Activated CD8-positive, alpha-beta memory T cell treated with anti-CD3 and anti-CD28 coated beads for 1 hour (primary cell): ENCODE measurements at places on chromosomes 16 and 17.

GRCh38 chr17:81867991-81868673, 3.0 kb downstream of the ARHGDIA start:
- no peak for DNase-seq

DNA sequence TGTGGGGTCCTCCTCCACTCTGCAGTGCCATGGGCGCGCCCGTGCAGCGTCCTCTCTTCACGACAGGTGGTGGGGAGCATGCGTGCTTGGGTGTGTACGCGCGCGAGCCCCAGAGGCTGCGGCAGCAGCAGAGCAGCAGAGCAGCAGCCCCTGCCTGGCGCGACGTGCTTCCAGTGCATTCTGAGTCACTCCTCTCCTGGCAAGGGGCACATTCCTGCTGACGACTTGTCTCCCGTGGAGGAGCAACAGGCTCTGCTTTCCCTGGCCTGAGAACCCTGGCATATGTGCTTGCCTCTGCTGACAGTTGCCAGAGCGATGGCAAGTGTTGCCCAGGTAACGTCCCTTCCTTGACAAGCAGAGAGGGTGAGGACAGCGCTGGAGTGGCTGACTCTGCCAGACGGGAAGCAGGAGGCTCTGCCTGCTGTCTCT, 133.8 kb upstream of the PLCG2 start:
- DNase-seq: no peak

DNA sequence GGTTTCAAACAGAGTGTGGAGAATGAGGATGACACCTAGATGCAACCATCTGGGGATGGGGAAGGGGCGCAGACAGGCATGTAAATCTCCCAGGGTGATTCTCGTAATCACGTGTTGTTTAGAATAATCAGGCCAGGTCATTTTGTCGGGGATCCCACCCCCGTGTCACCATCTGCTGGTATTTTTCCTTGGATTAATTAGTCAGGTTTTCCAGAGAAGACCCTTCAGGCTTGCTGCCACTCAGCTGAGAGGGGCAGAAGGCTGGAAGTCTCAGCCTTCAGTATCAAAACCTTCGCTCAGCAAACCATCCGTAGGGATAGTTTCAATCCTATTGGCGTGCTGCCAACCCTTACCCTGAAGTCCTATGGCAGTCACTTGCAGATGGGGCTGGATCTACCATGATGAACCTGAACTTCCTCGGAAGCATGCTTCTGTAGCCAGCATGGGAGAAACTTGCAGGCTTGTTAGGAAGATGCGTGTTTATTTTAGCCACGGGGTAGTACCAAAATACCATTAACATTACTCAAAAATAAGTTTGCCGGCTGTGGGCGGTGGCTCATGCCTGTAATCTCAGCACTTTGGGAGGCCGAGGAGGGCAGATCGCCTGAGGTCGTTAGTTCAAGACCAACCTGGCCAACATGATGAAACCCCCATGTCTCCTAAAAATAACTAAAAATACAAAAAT, 7.5 kb upstream of the ADCY9 start:
- no peak for DNase-seq

GRCh38 chr16:7037495-7037894, 295.1 kb upstream of the RBFOX1 start:
- no peak for DNase-seq

GRCh38 chr16:88870608-88871348, 4.3 kb upstream of the PABPN1L start:
- DNase-seq: no peak

DNA sequence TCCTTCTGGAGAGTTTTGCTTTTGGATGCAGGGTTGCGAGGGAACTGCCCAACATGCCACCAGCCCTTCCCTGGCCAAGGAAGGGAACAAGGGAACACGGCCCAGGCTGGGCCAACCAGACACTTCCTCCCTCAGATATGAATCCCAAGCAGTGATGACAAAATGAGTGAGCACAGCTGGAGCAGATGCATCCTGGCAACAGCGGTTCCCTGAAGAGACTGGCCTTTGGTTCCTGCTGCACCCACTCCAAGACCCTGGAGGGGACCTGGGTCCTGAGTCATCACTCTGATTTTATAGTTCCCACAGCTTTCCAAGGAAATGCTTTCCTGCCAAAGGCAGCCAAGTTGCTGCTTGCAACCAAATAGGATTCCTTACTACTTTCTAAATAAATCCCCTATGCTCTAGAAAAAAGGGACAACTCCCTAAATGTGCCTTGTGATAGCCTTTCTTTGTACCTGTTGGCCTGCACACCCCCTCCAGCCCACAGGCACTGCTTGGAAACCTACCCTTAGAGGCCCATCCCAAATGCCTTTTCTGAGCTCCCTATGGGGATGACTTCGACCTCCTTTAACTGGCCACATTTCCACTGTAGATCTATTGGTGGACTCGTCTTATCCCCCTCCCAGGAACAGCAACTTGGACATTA, 5.3 kb downstream of the ST3GAL2 start:
- no peak for DNase-seq

- no peak for DNase-seq
Observed at GRCh38 chr16:27678955-27679354, 129.0 kb downstream of the KATNIP start.

DNA sequence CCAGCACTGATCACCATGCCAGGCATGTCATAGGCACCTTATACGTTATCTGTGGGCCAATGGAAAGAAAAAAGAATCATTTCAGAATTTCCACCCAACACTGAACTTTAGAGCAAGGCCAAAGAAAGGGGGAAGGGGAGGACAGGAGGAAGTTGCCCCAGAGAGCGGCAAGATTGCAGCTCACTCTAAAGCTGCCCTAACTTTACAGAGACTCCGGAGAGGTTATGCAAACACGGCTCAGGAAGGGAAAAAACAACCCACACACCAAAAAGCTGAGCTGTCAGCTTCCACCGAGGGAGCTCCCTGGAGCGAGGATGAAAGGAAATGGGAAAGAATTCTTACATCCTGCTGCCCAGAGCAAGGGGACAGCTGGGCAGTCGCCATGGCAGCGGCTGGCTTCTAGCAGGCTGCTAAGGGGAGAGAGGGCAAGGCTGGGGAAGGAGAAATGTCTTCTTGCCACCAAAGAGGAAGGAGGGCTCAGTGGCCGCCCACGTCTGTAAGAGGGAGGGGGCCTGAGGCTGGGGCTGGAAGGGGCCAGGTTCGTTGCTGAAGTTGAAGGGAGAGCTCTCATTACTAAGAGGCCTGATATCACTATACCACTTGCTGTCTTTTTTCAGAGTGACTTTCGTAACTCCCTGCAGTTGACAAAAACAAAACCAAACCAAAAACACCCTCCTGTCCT, 18.2 kb downstream of the COTL1 start:
- DNase-seq: no peak

DNA sequence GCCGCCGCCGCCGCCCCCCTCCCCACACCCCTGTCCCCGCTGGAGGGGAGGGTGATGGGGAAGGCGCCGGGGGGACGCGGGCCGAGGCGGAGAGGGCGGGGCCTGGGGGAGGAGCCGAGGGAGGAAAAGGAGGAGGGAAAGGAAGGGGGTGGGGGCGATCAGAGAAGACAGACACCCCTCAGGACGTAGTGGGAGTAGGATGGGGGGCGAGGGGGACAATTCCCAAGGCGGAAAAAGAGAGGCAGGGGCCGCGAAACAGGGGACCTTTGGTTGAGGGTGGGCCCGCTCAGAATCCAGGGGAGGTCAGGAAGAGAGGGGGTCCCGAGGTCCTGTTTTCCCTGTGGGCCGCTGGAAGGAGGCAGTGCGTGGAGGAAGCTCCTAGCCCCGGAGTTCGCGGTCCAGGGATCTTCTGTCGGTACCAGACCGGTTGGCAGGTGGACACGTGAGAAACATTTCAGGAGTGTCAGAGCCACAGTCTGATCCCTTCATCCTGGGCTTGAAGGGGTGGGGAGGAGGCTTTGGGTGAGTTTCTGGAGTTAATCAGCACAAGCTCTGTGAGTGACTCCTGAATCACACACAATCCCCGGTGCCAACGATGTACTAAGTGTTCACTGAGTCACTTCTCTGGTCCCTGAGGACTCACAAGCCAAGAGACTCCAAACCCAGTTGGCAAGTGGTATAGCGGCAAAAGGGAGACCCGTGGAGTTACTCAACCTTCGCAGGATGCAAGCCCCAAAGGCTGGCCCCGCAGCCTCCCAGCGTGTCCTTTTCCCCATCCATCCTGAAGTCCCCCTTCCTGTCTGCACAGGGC, at the start of gene XYLT1:
XYLT1 (minus strand) TSS at position 53 of the 811 bp plus-strand sequence. CDS start 164 bp downstream, outside the sequence.
- no peak for DNase-seq

DNA sequence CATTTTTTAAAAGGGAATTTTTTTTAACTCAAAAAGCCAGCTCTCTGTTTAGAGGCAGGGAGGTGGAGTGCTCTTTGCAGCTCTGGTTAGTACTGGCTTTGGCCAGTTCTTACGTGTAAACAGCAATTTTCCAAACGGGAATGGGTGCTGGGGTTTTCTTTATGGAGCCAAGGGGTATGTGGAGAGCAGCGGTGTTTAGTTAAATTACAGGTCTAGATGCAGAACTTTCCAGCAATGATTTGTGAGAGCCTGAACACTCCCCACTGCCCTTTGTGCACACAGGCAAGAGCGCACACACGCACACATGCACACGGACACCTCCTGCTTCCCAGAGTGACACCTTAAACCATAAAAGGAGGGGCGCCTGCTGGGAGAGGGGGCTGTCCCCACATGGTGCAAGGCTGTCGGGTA, 140.2 kb downstream of the MSI2 start:
- DNase-seq: no peak

DNA sequence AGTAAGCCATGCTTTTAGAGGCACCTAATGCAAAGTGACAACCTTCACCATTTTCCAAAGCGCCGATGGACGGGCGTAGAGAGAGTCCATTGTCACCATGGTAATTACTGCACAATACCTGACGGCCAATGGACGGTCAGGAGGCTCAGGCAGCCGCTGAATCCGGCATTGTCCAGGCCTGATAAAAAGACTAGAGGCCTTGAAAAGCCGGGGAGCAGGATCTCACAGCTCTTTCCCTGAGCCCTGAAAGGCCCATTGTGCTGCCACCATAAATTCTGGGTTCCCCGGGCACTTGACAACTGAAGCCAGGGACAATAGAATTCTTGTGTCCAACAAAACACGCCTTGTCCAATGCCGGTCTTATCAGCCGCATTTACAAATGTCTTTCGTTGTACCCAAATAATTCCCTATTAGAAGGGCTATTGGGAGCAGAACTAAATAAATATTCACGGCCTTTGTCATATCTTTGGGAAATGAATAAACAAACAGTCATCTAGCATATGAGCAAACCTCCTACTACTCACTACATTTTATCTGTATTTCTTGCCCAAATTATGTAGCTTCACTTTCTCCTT, 62.4 kb downstream of the CDH11 start:
- DNase-seq: no peak

GRCh38 chr16:867421-868385, 67.2 kb upstream of the GNG13 start:
- DNase-seq: no peak

DNA sequence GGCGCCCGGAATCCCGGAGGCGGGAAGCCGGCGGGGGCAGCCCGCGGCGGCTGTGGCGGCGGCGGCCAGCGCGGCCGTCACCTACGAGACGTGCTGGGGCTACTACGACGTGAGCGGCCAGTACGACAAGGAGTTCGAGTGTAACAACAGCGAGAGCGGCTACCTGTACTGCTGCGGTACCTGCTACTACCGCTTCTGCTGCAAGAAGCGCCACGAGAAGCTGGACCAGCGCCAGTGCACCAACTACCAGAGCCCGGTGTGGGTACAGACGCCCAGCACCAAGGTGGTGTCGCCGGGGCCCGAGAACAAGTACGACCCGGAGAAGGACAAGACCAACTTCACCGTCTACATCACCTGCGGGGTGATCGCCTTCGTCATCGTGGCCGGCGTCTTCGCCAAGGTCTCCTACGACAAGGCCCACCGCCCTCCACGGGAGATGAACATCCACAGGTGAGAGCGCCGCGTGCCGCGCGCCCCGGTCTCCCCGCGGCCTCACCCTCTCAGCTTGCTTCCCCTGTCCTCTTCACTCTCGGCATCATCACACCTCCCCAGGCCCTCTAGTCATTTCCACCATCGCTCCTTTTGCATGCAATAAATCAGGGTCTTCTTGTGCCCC, 706 bp downstream of the SHISA6 start:
- no peak for DNase-seq
